ENCODE measurements at places on chromosomes 7 and 10.

GRCh38 chr7:52727632-52728031 is 307.8 kb upstream of the POM121L12 start:
- H3K27ac ChIP-seq = no peak overlapping the region
- H3K36me3 ChIP-seq = no peaks in the 10 kb centered on the region
- H3K4me1 ChIP-seq = no peaks in the 10 kb centered on the region
- H3K4me3 ChIP-seq = no peak overlapping the region
- no peaks in the 10 kb centered on the region for H3K27me3 ChIP-seq
- DNase-seq = no peak

GRCh38 chr7:78499283-78499682 is 700.7 kb downstream of the PHTF2 start:
- no peak for DNase-seq
- no peaks in the 10 kb centered on the region for H3K36me3 ChIP-seq
- H3K4me3 ChIP-seq = no peak overlapping the region
- H3K27me3 ChIP-seq = no peaks in the 10 kb centered on the region

DNA sequence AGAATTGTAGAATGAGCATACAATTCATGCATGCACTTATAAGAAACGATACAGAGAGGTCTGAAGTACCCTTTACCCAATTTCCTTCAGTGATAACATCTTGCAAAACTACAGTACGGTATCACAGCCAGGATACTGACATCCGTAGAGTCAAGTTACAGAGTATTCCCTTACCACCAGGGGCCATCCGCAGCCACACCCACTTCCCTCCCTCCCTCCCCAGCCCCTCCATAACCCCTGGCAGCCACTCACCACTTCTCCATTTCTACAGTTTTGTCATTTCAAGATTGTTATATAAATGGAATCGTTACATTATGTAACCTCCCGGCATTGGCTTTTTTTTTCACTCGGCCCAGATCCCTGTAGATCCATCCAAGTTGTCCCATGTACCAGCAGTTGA is 113.6 kb upstream of the RET start:
- H3K4me3 ChIP-seq = no peak overlapping the region
- H3K4me1 ChIP-seq = peaks cover 38% of the 10 kb centered on the region
- no peak overlapping the region for H3K27ac ChIP-seq
- no peaks in the 10 kb centered on the region for H3K27me3 ChIP-seq
- peak; percentile 15 for DNase-seq
- H3K36me3 ChIP-seq = no peaks in the 10 kb centered on the region

DNA sequence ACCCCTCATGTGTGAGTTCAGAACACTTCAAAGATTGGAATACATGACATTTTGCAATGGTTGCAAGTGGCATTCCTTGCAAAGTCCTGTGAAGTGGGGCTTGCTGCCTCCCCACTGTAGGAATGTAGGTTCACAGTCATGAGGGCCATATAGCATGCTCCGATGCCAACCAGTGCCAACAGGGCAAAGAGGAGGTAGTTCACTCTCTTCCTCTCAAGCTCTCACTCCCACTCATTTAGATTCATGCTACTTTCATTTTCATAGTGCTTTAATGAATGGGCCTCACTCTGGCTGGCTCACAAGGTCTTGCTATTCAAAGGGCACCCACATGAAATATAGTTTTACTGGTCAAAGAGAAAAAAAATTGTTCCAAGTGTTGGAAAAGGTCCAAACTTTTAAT is 169.9 kb upstream of the AOAH start:
- DNase-seq = no peak
- no peaks in the 10 kb centered on the region for H3K27me3 ChIP-seq
- peaks cover 16% of the 10 kb centered on the region for H3K36me3 ChIP-seq
- H3K4me1 ChIP-seq = peaks cover 8% of the 10 kb centered on the region
- H3K4me3 ChIP-seq = no peak overlapping the region

DNA sequence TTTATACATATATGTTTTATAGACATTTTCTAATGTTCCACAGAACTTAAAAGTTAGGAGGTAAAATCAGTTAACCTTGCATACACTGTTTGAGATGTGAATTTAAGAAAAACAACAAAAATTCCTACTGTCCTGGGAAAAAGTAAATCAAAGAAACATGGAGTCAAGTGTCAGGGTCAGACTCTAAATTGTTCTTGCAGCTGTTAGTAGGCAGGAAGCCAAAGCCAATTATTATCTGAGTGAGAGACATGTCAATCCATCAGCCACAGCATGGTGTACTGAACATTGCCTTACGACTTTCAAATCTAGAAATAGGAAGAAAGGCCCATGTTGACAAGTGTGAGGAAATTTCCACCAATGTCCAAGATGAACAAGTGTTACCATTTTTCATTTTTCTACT is 461.2 kb upstream of the MBL2 start:
- no peak for DNase-seq
- H3K4me3 ChIP-seq = no peak overlapping the region
- H3K36me3 ChIP-seq = no peaks in the 10 kb centered on the region
- H3K4me1 ChIP-seq = no peaks in the 10 kb centered on the region
- no peaks in the 10 kb centered on the region for H3K27me3 ChIP-seq

GRCh38 chr7:24884401-24884800 is 95.6 kb downstream of the OSBPL3 start:
- no peak for DNase-seq
- H3K27me3 ChIP-seq = no peaks in the 10 kb centered on the region
- peaks cover 25% of the 10 kb centered on the region for H3K4me1 ChIP-seq
- H3K27ac ChIP-seq = no peak overlapping the region
- H3K4me3 ChIP-seq = no peak overlapping the region

GRCh38 chr7:12469568-12469967 is 65.9 kb upstream of the VWDE start:
- H3K27me3 ChIP-seq = no peaks in the 10 kb centered on the region
- H3K4me3 ChIP-seq = no peak overlapping the region
- H3K36me3 ChIP-seq = no peaks in the 10 kb centered on the region
- DNase-seq = no peak
- H3K4me1 ChIP-seq = no peaks in the 10 kb centered on the region
- H3K27ac ChIP-seq = no peak overlapping the region

- H3K4me3 ChIP-seq = no peak overlapping the region
- peak overlapping the region; percentile 31 for H3K27ac ChIP-seq
- H3K27me3 ChIP-seq = no peaks in the 10 kb centered on the region
- peaks cover 18% of the 10 kb centered on the region for H3K4me1 ChIP-seq
- peaks cover 28% of the 10 kb centered on the region for H3K36me3 ChIP-seq
Measured at GRCh38 chr10:73232887-73233286, 14.2 kb downstream of the DNAJC9 start.

GRCh38 chr10:60964257-60965235 is 20.6 kb upstream of the RHOBTB1 start:
- H3K4me3 ChIP-seq = no peak overlapping the region
- H3K27ac ChIP-seq = peak overlapping the region; percentile 51
- DNase-seq = peak; percentile 58
- peaks cover 11% of the 10 kb centered on the region for H3K4me1 ChIP-seq

GRCh38 chr7:69992938-69993337 is 394.7 kb downstream of the AUTS2 start:
- no peaks in the 10 kb centered on the region for H3K36me3 ChIP-seq
- DNase-seq = no peak
- no peaks in the 10 kb centered on the region for H3K27me3 ChIP-seq
- no peak overlapping the region for H3K27ac ChIP-seq
- no peak overlapping the region for H3K4me3 ChIP-seq
- peaks cover 20% of the 10 kb centered on the region for H3K4me1 ChIP-seq

DNA sequence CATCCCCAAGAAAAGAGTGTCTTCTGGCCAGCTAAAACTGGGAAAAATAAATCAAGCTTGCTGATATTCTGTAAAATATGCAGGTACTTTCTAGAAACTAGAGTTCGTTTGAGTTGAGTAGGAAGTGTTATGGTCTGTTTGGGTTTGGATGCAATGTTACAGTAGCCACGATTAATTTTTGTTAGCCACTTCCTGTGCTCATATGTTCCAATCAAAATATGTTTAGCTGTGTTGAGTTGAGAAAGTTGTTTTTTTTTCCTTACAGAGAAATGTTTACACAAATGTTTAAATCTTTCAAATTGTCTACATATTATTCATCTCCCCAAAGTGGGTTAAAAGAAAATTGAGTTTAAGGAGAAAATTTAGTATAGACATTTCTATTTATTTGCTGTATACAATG is 11.3 kb upstream of the LAMB1 start:
- no peaks in the 10 kb centered on the region for H3K36me3 ChIP-seq
- H3K27ac ChIP-seq = no peak overlapping the region
- H3K4me3 ChIP-seq = no peak overlapping the region
- H3K4me1 ChIP-seq = peaks cover 41% of the 10 kb centered on the region

GRCh38 chr7:100632951-100633717 is 8.2 kb downstream of the TFR2 start:
- peaks cover 79% of the 10 kb centered on the region for H3K27me3 ChIP-seq
- H3K27ac ChIP-seq = no peak overlapping the region
- H3K4me1 ChIP-seq = peaks cover 13% of the 10 kb centered on the region

GRCh38 chr10:792792-793100 is 103.3 kb upstream of the DIP2C start:
- H3K27me3 ChIP-seq = no peaks in the 10 kb centered on the region
- peaks cover 17% of the 10 kb centered on the region for H3K4me1 ChIP-seq
- no peaks in the 10 kb centered on the region for H3K36me3 ChIP-seq
- no peak for DNase-seq

DNA sequence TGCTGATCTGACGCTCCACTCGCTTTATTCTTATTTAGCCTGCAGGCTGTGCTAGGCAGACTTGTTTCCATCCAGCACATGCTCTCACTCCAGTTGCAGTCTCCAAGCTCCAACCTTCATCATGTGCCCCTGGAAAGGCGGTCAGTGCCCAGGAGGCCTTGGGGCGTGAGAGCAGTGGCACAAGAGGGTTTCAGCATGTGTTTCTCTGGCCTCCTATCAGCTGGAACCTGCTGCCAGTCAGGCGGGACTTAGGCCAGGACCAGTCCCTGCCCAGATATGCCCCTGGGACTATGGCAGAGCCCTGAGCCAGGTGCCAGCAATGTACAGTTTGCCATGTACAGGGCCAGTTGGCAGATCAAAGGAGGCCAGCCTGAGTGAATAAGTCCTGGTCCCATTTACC is 330.2 kb upstream of the FZD1 start:
- no peaks in the 10 kb centered on the region for H3K27me3 ChIP-seq
- H3K4me3 ChIP-seq = no peak overlapping the region
- DNase-seq = peak; percentile 14
- no peak overlapping the region for H3K27ac ChIP-seq
- H3K36me3 ChIP-seq = no peaks in the 10 kb centered on the region

- no peak overlapping the region for H3K27ac ChIP-seq
- no peak overlapping the region for H3K4me3 ChIP-seq
Measured at GRCh38 chr7:150390205-150390604, 11.1 kb downstream of the ZNF775 start.

- no peak overlapping the region for H3K4me3 ChIP-seq
- H3K27ac ChIP-seq = no peak overlapping the region
- no peaks in the 10 kb centered on the region for H3K4me1 ChIP-seq
- H3K27me3 ChIP-seq = no peaks in the 10 kb centered on the region
- H3K36me3 ChIP-seq = no peaks in the 10 kb centered on the region
- DNase-seq = no peak
Measured at GRCh38 chr10:108849186-108849585, 1074.1 kb downstream of the XPNPEP1 start.

DNA sequence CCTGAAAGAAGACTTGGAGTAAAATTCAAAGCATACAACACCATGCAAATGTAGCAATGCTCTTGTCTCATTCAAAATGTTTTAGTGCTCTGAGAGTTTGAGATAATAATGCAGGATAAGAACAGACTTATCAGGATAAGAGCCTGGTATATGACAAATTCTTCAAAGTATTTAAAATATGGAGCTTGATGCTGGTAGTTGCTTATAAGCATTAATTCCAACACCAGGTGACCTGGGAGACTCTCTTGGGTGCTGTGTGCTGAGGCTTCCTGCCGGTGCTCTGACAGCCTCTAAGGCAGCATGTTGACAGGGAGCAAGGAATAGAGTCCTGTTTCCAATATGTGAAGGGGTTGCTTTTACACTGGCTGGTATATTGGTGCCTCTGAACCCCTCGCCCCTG is 34.8 kb upstream of the SLC26A5 start:
- no peaks in the 10 kb centered on the region for H3K36me3 ChIP-seq
- H3K27ac ChIP-seq = no peak overlapping the region

DNA sequence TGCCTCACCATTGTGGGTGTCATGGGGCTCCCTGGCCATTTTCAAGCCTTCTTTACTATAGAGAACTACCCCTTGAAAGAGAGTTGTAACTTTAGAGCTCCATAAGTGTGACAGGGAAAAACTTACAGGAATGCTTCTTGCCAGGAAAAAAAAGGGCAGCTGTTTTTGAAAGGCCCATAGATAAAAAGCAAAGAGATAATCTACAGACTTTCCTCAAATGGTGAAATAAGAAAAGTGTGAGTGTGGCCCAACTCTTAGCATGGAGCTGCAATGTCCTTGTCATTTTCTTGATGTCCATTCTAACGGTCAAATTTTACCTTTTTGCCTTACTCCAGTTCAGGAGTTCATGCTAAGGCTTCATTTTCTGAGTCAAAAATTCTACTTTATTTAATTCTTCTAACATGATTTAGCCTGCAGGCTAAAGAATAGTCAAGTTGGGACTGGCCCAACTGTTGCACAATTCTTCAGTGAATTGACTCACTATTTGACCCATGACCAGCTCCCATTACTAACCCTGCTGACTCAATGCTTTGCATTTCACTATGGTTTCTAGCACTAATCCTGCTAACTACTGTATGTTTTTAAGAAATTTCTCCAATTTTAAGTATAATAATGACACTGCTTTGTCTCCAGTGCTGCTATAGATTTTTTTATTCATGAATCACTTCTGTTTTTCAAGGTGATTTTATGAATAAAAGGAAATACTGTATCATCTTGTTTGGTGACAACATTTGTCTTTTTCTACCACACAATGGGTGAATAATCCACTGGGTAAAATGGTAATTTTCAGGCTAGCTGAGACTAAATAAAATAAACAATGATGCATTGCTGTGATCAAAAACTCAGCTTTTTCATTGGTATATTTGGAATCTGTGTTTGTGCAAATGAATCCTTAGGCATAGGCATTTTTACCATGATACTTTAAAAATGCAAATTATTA is 41.4 kb upstream of the SGCE start:
- H3K27me3 ChIP-seq = no peaks in the 10 kb centered on the region
- no peaks in the 10 kb centered on the region for H3K36me3 ChIP-seq
- H3K4me3 ChIP-seq = no peak overlapping the region

GRCh38 chr10:3941676-3942075 is 156.7 kb upstream of the KLF6 start:
- no peak for DNase-seq
- H3K36me3 ChIP-seq = no peaks in the 10 kb centered on the region
- no peak overlapping the region for H3K4me3 ChIP-seq
- no peaks in the 10 kb centered on the region for H3K27me3 ChIP-seq
- H3K27ac ChIP-seq = no peak overlapping the region
- H3K4me1 ChIP-seq = peaks cover 5% of the 10 kb centered on the region

DNA sequence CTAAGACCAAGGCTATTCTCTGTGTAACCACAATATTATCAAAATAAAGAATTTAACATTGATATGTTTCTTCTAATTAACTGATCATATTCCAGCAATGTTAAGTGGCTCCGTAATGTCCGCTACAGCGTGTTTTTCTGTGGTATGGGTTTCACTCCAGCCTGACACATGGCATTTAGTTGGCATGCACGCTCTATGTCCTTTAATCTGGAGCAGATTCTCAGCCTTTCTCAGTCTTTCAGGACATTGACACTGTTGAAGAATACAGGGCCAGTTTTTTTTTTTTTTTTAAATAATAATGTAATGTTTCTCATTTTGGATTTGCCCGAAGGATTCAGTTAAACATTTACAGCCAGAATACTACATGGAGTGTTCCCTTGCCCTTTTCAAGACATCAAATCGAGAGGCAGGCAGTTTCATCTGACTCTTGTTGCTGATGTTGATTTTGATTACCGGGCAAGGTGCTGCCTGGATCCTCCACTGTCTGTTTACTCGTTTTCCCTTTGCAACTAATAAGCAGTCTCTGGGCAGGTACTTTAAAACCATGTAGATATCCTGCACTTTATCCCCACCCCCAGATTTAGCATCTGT is 97.5 kb upstream of the GJD4 start:
- no peak overlapping the region for H3K4me3 ChIP-seq
- no peaks in the 10 kb centered on the region for H3K36me3 ChIP-seq
- H3K27ac ChIP-seq = no peak overlapping the region
- no peaks in the 10 kb centered on the region for H3K27me3 ChIP-seq
- no peak for DNase-seq
